Tibial nerve (tissue), 4 donors: ENCODE measurements at places on chromosomes 6 and 20. TPM values are rescaled to one million over a fixed set of nuclear protein-coding genes. Genes with fewer than 3 reads are reported as not detected.

RFX6 gene
- total RNA-seq, result 0.22 TPM

HAO1 gene
- total RNA-seq, result not detected

RGS17 gene
- total RNA-seq, result not detected

OXT gene
- total RNA-seq, result 1.8 TPM

LY6G6D gene
- not detected for total RNA-seq

GRCh38 chr6:4178737-4179333 lies 43.5 kb upstream of the ECI2 start:
- no peaks in the 10 kb centered on the region for H3K27me3 ChIP-seq
- H3K4me1 ChIP-seq, result no peaks in the 10 kb centered on the region
- H3K4me3 ChIP-seq, result no peak overlapping the region
- H3K27ac ChIP-seq, result no peak overlapping the region

DNA sequence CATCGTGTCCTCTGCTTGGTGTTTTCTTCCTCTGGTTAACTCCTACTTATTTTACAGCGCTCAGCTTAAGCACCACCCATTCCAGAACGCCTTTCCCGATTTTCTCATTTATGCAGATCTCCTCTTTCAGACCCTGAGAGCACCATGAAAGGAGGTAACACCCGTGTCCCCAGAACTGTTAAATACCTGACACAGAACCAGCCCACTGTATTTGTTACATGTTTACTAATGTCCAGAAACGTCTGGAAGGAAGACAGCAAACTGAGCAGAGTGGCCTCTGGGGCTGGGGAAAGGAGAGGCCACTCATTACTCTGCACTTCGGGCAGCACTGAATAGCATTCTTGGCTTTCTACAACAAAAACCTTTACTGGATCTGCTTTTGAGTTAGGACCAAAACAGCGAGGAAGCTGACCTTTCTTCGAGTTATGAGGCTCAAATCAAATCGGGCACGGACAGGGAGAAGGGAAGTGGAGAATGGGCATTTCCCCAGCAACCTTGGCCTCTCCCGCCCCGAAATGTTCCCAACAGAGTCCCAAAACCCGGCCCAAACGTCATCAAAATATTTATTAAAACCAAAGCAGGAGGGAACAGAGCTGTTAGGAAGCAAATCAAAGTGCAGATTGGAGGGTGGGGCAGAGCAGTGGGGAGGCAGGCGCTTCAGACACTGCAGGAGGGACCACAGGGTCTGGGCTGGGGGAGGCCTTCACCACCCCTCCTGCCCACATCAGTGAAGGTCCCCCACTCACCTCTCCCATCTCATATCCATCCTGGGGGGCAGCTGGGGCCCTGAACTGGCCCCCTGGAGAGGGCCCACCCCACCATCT lies 1.1 kb upstream of the NECAB3 start:
- H3K4me1 ChIP-seq, result peaks cover 34% of the 10 kb centered on the region
- no peaks in the 10 kb centered on the region for H3K36me3 ChIP-seq
- no peak overlapping the region for H3K4me3 ChIP-seq

GRCh38 chr6:91276315-91276714 lies 689.4 kb upstream of the MAP3K7 start:
- H3K4me3 ChIP-seq, result no peak overlapping the region
- DNase-seq, result no peak
- H3K27ac ChIP-seq, result no peak overlapping the region
- H3K36me3 ChIP-seq, result no peaks in the 10 kb centered on the region
- no peaks in the 10 kb centered on the region for H3K4me1 ChIP-seq

- H3K27ac ChIP-seq, result no peak overlapping the region
- H3K27me3 ChIP-seq, result no peaks in the 10 kb centered on the region
- H3K4me3 ChIP-seq, result no peak overlapping the region
- no peaks in the 10 kb centered on the region for H3K4me1 ChIP-seq
Measured at GRCh38 chr20:63490416-63490815, 8.5 kb downstream of the EEF1A2 start.

GRCh38 chr6:35385457-35386202 lies 43.3 kb downstream of the PPARD start:
- H3K36me3 ChIP-seq, result peaks cover 4% of the 10 kb centered on the region
- no peaks in the 10 kb centered on the region for H3K27me3 ChIP-seq

DNA sequence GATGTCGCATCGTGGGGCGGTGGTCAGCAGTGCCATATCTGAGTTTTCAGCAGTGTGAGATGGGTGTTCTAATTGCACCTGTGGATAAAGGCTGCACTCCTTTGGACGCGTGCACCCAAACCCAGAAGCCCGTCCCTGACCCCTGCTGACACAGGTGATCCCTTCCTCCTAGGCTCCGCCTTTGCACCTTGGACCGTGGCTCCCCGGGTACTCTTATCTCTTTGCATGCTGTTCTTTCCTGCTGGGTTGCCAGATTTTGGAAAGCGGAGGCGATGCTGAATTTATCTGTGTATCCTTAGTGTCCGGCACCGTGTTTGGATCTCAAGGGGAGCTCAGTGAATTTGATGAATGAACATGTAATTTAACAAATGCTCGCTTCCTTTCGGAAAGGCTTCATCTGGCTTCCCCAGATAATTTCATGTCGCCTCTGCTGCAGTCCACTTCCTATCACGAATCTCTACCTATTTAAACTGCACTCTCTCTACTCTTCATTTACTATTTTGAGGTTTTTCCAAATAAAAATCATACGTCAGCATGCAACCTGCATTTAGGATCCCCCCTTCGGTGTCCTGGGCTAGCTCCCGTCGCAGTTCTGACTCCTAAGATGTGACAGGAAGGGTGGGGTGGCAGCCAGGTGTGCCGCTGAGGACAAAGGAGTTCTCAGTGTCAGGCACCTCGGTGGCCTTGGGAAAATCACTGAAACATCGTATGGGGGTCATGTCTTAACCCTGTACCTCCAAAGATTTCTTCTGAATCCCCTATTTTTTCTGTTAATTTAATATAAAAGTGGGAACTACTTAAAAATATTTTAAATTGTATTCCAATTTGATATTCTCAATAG lies 753 bp upstream of the PERP start:
- DNase-seq, result no peak
- no peaks in the 10 kb centered on the region for H3K36me3 ChIP-seq
- peaks cover 5% of the 10 kb centered on the region for H3K4me1 ChIP-seq

DNA sequence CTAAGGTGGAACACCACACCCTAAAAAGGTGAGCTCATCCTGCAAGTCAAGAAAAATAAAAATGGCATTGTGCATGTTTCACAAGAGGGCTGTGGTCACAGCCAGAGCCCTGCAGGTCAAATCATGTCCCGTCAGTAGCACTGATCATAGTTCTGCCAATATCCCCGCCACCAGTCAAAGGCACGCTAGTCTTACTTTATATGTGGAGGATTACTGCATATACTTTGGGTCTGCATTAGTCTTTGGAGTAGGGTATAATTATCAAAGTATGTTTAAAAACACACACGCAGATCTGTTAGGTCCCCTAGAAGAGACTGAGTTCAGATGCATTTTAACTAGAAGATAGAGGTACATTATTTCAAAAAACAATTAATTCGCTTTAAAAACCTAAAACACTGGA lies 1.8 kb downstream of the PERP start:
- no peak overlapping the region for H3K27ac ChIP-seq
- H3K4me1 ChIP-seq, result peaks cover 36% of the 10 kb centered on the region
- no peak overlapping the region for H3K4me3 ChIP-seq
- H3K27me3 ChIP-seq, result peaks cover 11% of the 10 kb centered on the region

DNA sequence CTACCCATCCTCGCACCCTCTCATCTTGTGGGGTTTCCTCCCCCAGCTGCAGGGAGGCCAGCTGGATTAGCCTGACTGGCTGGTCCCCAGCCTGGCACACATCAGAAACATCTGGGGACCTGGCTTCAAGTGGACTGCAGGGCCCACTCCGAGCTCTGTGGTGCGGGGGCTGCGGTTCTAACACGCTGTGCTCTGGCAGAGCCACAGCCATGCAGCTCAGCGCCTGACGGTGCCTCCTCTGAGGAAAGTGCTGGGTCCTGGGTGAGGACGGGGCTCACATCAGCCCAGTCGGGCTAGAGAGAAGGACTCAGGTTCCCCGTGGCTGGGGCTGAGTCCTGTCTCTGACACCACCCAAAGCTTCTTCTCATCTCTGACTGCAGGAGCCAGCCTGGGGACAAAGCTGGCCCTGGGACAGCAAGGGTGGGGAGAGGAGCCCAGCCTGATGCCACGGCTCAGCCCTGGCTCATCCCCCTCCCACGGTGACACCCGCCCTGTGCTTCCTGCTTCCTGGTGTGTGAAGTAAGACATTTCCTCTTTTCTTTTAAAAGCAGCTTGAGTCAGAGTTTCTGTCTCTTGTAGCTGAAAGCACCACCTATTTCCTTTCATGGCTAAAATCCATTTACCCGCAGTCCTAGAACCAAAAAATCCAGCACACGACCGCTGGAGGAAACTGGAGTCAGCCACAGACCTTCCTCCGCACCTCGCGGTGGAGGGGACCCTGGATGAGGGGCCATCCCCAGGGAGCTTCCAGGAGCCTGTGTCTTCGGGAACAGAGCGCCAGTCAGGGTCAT lies 127.4 kb upstream of the AFDN start:
- peak overlapping the region; percentile 79 for H3K27ac ChIP-seq
- DNase-seq, result peak; percentile 50
- no peaks in the 10 kb centered on the region for H3K4me1 ChIP-seq
- H3K36me3 ChIP-seq, result no peaks in the 10 kb centered on the region
- no peaks in the 10 kb centered on the region for H3K27me3 ChIP-seq

DNA sequence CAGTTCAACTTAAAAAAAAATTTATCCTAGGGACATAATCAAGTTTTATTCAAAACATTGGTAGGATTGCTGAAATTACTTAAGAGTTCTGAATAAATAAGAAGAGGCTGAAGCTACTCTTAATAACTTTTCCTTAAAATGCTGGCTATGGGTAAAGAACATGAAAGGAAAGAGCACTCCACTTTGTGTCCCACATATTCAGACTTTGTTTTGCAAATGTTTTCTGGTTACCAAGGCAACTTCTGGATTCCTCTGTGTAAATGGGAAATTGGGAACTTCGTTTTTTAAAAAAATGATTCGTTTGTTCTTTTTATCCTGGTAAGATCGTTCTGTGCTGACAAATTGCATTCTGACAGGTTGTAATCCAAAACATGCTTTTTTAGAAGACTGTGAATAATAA lies 115.0 kb downstream of the KIF6 start:
- H3K4me3 ChIP-seq, result no peak overlapping the region
- no peaks in the 10 kb centered on the region for H3K27me3 ChIP-seq
- no peak for DNase-seq
- peak overlapping the region; percentile 44 for H3K27ac ChIP-seq
- no peaks in the 10 kb centered on the region for H3K36me3 ChIP-seq

DNA sequence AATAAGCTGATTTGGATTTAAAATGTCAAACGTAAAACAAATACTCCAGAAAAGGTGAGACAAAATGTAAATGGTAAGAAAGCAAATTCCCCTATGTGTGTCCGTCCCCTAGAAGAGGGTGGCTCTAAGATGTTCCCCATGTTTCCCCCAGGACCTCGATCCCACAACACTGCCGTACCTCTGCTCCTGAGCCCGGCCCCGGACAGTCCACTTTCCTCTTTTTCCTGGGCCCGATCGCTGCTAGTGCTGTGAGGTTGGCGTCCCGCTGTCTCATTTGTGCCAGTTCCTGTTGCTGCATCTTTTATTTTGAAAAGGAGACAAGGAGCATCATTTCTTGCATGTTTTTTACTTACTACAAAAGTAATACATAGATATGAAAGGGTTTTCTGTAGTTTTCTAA lies 68.3 kb downstream of the TAF4 start:
- H3K27ac ChIP-seq, result no peak overlapping the region
- H3K27me3 ChIP-seq, result no peaks in the 10 kb centered on the region
- no peak overlapping the region for H3K4me3 ChIP-seq

- no peaks in the 10 kb centered on the region for H3K4me1 ChIP-seq
- no peaks in the 10 kb centered on the region for H3K27me3 ChIP-seq
- no peak for DNase-seq
- H3K36me3 ChIP-seq, result no peaks in the 10 kb centered on the region
Measured at GRCh38 chr6:40256831-40257230, 322.6 kb upstream of the MOCS1 start.

- H3K36me3 ChIP-seq, result no peaks in the 10 kb centered on the region
- H3K27ac ChIP-seq, result no peak overlapping the region
- no peaks in the 10 kb centered on the region for H3K27me3 ChIP-seq
Measured at GRCh38 chr20:61801857-61802442, 263.7 kb downstream of the TAF4 start.

DNA sequence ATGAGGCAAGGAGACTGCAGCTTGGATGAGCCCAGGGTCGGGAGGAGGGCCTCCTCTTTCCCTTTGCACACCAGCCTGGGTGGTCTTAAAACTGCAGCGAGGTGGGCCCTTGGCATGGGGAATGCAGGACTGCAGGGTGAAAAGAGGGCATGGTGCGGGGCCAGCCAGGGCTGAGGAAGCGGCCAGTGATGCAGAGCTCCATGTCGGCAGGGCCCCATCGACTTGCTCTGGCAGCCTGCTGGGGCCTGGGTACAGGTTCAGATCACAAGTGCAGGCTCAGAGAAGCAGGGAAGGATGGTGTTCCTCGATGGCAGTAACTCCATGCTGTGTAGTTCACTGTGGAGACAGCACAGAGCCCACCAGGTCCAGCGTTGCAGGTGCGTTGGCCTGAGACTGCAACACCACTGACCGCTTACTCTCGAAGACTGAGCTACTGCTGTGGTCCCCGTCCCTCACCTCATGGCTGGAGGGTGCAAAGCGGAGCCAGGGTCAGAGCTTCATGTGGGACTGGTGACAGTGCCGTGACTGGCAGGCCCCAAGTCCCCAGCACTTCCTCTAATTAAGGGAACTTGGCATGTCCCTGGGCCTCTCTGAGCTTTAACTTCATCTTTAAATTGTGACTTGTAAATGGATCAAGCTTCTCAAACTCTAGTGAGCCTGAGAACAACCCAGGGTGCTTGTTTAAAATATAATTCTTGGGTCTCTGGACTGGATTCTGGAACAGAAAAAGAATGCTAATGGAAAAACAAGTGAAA lies 223.2 kb downstream of the SYNDIG1 start:
- DNase-seq, result no peak
- H3K4me3 ChIP-seq, result no peak overlapping the region
- H3K27me3 ChIP-seq, result no peaks in the 10 kb centered on the region
- no peaks in the 10 kb centered on the region for H3K4me1 ChIP-seq

- no peaks in the 10 kb centered on the region for H3K27me3 ChIP-seq
- H3K36me3 ChIP-seq, result no peaks in the 10 kb centered on the region
- H3K4me1 ChIP-seq, result no peaks in the 10 kb centered on the region
- H3K4me3 ChIP-seq, result no peak overlapping the region
- H3K27ac ChIP-seq, result no peak overlapping the region
Measured at GRCh38 chr20:29740951-29741593, 1516.4 kb upstream of the DEFB115 start.

DNA sequence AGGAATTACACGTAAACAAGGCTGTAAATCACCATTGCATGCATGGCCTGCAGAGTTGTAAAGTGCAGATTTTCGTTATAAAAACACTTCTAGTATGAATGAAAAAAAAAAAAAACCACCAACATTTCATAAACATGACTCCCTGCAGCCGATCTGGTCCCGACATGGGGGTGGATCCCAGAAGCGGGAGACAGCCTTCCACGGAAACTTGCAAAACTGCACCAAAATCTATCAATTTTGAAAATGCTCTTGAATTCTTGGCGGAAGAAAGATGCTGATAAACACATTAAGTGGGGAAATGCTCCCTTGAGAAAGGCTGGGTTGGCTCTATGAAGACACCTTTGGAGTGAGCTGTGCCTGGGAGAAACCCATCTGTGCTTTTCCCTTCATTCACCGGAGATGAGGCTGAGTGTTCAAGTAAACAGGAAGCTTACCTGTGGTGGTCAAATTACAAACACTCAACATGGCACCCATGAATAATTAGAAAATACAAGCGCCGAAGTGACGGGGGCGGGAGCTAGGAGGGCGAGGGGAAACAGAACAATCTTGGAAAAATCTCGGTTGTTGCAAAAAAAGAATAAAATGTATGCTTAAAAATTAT lies 845 bp upstream of the ANKRD60 start:
- H3K36me3 ChIP-seq, result peaks cover 20% of the 10 kb centered on the region
- H3K4me1 ChIP-seq, result no peaks in the 10 kb centered on the region
- no peak for DNase-seq
- peaks cover 3% of the 10 kb centered on the region for H3K27me3 ChIP-seq
- H3K27ac ChIP-seq, result no peak overlapping the region
